Hematopoietic multipotent progenitor cell treated with erythropoietin and hydrocortisone succinate and interleukin-3 and kit ligand, for 4 days (in vitro differentiated cells): ENCODE measurements at places on chromosomes 7 and 10.

GRCh38 chr7:132472463-132473120 lies 103.7 kb downstream of the PLXNA4 start:
- DNase-seq, result no peak

DNA sequence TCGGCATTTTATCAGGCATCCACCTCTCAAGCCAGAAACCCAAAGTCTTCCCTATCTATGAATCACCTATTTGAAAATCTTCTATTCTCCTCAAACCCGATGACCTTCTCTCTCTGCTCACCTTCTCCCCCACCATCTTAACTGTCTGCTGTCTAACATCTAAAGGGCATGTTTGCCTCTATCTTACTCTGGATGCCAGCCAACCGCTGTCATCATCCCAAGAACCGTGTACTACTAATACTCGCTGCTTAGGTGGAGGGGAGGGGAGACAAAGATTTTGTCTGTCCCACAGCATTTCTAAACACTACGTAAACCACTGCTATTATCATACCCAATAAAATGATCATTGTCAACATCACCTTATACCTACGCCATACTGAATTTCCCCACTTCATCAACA lies 29.5 kb downstream of the PAXIP1 start:
- DNase-seq, result no peak

DNA sequence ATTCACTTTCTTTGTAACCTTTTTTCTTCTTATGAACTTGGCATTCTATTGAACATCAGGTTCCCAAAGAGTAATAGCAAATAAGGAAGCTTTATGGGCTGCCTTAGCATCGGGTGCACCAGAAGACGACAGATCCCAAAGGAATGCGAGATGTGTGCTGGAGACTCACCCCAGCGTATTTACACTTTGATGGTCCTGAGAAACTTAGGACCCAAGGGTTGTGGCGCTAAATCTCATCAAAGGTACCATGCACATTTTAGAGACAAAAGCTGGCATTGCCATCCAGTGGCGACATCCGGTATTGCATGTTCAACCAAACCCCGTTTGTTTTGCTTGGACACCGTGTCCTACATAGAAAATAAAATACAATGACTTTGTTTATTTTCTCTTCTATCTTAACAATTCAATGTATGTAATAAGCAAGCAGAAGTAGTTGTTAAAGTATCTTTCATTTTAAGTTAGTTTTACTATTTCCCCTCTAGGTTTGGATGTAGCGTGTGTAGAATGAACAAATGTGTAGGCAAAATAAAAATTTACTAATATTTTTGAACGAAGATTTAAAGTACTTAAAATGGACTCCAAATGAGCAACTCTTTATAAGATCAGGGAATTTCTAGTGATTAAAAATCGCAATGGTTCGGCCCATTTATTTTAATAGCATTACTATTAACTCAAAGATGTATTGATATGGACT lies 1154.8 kb downstream of the GATA3 start:
- peak; percentile 73 for DNase-seq

DNA sequence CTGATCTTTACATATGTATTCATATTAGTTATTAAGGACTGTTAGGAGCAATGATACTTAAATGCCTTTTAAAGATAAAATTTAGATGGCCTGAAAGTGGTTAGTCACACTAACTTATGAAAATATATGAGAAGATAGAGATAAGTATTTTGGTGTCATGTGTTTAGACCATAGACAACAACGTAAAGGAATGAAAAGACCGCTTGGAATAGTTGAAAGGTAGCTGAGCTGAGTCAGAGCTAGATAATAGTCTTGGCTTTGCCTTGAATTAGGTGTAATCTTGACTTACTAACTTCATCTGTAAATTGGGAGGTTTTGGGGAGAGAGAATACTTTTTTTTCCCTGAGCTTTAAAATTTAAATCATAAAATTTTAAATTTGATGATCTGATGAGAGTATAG lies 127.0 kb downstream of the LYZL1 start:
- no peak for DNase-seq

DNA sequence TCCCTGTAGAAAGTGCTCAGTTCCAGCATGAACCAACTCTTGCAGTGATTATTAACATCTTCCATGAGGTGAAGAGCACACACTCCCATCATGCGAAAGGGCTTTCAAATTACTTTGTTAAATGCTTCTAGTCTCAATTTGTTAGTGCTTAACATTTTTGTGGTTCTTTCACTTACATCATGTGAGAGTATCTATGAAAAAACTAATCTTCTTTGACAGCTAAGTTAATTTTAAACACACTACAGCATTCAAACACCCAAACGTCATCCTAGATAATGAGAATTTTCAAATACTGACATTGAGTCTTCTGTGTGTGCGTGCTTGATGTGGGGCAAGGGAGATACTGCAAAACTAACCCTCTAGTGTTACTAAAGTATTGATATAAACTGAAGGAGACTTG lies 84.8 kb downstream of the ETV1 start:
- no peak for DNase-seq

DNA sequence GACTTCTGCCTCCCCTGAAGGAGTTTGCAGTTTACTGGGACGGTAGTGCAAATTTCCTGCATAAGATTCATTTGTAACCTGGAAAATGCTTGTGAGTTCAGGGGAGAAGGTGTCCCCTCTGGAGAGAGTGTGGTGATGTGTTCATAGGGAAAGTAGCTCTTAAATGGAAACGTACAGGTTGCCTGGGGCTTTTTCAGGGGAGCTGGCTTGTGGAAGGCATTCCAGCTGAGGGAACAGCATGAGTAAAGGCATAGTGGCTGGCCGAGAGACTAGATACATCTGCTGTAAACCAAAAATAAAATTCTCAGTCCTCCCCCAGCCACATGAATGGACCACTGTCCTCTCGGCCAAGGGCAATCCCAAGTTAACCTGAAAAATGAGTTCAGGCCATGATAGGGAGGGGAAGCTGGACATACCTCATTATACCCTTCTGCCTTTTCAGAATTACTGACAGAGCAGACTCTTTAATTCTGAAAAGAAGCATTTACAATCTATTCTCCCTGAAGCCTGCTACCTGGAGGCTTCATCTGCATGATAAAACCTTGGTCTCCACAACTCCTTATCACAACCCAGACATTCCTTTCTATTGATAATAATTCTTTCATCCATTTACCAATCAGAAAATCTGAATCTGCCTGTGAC lies 123.7 kb downstream of the GALNT17 start:
- DNase-seq, result no peak

DNA sequence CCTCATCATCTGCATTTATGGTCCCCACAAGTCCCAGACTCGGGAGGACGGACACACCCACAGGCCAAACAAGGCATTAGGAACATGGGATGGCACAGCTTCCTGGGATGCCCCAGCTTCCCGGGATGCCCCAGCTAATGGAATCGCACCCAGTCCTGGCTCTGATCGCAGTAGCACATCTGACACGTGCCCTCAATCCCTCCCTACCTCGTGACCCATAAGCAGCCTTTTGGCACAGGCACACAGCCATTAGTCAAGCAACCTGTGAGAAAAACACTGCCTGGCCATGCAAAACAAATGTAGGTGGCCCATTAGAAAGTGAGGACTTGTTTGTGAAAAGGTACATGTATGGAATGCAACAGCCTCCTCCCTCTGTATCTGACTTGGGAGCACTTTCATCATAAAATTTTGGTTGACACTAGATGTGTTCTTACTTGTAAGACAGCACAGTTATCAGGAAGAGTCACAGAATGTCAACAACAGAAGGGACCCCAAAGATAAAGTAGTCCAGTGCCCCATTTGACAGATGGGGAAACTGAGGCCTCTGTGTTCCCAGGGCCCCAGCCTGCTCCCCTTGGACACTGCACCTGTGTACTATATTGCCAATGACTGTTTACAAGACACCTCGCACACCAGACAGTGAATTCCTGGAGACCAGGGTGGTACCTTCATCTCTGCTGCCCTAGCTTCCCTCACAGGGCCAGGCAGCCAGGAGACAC lies 34.4 kb downstream of the DLG5 start:
- no peak for DNase-seq

DNA sequence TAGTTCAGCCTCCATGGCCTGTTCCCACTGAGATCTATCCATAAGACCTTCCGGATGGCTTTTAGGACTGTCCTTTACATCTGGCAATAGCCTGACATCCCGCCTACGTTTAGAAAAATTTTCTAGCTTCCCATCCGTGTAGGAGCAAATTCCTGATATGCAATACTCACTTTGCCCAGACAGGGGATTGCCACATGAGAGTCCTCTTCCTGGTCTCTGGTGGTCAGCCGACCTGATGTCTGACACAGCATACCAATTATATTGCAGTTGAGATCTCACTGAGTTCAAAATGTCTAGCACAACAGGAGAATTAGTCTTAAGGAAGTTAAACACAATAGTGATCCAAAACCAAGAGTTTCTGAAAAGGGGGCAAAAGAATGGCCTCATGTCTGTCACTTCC lies 9.4 kb upstream of the ETV1 start:
- DNase-seq, result no peak

DNA sequence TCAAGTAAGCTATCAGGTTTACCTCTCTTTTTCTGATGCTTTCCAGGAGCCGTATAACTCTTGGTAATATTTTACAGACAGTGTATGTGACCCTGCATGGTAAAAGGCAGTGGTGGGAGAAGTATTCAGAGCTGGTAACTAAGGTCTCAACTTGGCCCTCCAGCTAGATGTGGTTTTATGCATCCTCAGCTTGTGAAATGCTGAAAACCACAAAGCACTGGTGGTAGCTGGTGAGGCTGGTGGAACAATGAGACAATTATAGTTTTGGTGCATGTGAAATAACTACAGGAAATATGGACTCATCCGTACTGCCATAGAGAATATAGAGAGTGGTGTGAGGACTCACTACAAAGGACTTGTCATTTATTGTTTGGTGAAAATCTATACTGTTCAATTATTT lies 383.0 kb upstream of the PCDH15 start:
- peak; percentile 19 for DNase-seq

DNA sequence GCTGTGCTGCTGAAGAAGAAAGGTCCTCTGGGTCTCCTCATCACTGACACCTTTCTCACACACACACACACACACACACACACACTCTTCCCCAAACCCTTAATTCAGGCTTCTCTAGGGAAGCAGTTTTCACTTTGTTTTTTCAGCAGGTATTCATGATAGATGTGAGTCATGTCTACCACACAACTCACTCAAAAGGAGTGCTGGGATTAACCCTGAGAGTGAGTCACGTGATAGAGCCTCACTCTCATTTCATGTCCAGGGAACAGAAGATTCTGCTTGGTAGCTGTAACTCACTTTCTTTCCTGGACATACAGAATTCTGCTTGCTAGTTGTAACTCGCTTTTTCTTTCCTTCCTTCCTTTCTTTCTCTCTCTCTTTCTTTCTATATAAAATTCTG lies 45.4 kb downstream of the VIM start:
- no peak for DNase-seq

- DNase-seq, result no peak
Measured at GRCh38 chr10:76915316-76915715, 722.3 kb downstream of the KCNMA1 start.

- no peak for DNase-seq
Measured at GRCh38 chr7:44313621-44314031, 11.8 kb downstream of the CAMK2B start.

GRCh38 chr10:65194126-65194525 lies 1672.9 kb downstream of the REEP3 start:
- no peak for DNase-seq

DNA sequence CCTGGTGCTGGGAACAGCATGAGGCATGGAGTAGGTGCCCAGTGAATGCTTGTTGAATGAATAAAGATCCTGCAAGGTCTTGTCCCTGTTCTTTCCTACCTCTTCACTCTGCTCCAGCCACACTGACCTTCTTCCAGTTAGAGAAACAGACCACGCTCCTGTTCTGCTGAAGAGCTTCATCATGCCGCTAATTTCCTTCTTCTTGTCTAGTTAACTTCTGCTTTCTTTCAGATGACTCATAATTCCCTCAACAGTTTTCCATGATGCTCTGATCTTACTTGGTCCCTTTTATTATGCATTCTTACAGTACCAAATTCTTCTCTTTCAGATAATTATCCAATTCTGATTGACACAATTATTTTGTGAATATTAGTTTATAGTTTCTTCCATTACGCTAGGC lies 59.5 kb upstream of the C1QL3 start:
- DNase-seq, result peak; percentile 40

DNA sequence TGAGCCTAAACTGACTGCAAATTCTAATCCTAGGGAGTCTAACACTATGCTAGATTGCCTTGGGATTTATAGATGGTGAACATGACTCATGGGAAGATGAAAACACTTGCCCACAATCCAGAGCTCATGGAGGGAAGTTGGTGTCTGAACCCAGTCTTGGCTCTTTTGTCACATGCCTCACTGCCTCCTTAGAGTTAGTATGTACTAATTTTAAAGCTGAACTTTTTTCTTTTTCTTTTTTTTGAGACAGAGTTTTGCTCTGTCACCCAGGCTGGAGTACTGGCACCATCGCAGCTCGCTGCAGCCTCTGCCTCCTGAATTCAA lies 14.4 kb downstream of the MRPL32 start:
- DNase-seq, result peak; percentile 11

GRCh38 chr7:98985406-98985805 lies 107.1 kb downstream of the TRRAP start:
- no peak for DNase-seq
